ENCODE measurements at places on chromosomes 3 and 15.
A peak's percentile ranks its signal among the peaks of the same experiment; 100 is the strongest.

DNA sequence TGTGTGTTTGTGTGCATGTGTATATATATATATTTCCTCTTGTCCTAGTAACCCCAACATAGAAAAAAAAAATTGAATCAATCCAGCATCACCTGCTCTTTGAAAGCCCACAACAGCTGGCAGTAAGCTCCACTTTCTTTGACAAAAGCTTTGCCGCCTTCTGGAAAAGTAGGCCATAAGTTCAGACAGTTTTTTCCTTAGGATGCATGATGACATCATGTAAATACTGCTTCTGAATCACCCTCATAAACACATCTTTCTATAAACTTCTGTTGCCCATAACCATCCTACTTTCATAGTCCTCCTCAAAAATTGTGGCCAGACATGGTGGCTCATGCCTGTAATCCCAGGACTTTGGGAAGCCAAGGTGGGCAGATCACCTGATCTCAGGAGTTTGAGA lies 67.4 kb downstream of the CSNK1G1 start:
- no peak for DNase-seq

DNA sequence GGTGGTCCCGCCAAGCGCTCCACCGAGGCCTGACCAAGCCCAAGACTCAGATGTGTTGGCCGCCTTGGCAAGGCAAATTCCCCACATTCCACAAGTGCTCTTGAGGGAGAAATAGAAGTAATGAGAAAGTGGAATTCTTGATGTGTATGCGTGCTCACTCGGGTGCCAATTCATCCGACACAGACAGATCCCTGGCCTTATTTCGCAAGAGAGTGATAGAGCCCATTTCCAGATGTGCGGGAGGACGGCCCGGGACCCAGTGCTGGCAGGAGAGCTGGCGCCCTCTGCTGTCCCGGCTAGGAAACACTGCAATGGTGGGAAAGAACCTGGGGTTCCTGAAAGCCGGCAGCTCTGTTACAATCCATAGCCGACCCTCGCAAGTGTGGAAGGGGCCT lies 76.0 kb downstream of the HMG20A start:
- DNase-seq = peak; percentile 45

- no peak for DNase-seq
Measured at GRCh38 chr3:127089486-127090145, 103.3 kb upstream of the PRR23E start.

DNA sequence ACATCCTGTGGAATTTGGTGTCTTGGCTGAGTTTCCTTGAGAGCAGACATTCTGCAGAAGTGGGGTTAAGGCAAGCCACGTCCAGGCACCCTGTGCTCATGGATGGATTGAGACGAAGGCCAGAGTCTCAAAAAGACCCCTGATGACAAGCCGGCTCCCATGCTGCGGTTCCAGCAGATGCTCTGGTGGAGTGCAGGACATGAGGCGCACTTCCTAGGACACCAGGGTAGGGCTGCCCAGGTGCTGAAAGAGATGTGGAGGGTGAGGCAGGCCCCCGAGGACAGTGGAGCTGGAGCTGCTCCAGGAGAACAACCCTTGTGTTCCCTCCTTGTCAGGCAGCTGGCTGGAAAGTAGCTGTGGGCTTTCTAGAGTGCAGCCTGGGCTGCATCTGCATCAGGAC lies 81.0 kb downstream of the ASB7 start:
- no peak for DNase-seq

GRCh38 chr3:129655291-129655700 lies 48.8 kb upstream of the PLXND1 start:
- no peak for DNase-seq

DNA sequence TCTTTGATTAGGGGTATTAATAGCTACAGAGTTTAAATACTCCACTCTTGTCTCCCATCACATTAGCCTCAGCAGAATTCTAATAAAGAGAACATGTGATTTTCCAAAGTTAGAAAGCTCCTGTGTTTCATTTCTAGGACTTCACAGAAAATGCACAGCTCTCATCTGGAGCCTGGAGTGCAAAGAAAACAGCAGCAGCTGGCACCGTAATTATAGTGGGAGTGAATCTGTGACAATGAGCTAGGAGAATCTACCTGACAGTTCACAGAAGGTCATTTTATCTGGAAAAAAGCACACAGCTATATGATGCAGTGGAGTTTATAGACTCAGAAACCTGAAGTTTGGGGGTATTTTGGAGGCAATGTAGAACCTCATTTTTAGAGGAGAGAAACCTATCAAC lies 5.4 kb upstream of the TRIM59 start:
- no peak for DNase-seq

GRCh38 chr3:118641608-118642007 lies 393.0 kb downstream of the IGSF11 start:
- DNase-seq = no peak

DNA sequence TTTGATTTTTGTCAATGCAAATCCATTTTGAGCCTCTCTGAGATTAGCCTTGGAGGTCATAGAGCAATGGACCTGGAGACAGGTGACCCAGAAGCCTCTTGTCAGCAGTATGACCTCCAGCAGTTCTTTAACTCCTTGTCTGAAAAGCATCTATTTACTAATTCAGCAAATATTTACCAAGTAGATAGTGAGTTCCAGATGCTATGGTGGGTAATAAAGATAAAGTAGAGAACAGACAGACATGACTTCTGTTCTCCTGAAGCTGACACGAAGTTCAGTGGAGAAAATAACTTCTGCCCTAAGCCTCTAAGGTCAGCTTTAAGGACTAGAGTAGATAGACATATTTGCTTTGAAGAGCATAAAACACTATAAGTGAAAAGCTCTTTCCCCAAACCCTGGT lies 26.6 kb downstream of the SEMA6D start:
- DNase-seq = no peak
